Lower lobe of right lung (tissue), 2 donors: ENCODE measurements at places on chromosomes 3 and 15.

DNA sequence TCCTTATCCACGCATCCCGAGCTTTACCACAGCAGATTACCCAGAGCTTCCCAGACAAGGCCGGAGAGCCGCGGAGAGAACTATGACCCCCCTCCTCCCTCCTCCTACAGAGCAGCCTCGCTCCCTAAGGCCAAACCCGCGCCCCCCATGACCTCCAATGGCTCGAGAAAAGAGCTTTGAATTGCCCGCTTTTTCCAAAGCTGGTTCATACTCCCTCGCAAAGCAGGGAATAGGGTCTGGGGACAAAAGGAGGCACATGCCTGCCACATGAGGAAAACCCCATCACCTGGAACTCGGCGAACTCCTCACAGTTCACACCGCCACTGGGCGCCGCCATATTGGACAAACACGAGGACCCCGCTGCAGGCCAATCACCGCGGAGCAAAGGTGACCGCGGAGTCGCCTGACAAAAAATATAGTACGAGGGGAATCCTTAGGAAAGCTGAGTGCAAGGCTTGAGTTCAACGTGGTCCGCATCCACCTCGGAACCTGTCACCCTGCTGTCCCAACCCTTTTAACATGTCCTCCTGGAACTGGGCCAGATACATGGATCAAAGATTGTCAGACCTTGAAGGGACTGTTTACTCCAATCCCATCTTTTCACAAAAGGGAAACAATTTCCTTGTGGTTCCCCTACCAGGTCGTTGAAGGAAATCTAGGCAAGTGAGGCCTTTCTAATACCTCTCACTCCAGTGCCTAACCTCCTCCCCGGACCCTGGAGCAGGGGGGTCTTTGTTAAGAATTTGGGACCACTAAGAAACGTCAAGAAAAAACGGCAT is at the start of gene MIX23:
Gene MIX23, minus strand, starts transcription at position 344 of the 779 bp plus-strand sequence. Its CDS starts 7 bp downstream, at position 337.
- DNase-seq = peak; percentile 90

- DNase-seq = no peak
These were observed 81.6 kb upstream of the ROBO2 start for GRCh38 chr3:76958274-76958673.

DNA sequence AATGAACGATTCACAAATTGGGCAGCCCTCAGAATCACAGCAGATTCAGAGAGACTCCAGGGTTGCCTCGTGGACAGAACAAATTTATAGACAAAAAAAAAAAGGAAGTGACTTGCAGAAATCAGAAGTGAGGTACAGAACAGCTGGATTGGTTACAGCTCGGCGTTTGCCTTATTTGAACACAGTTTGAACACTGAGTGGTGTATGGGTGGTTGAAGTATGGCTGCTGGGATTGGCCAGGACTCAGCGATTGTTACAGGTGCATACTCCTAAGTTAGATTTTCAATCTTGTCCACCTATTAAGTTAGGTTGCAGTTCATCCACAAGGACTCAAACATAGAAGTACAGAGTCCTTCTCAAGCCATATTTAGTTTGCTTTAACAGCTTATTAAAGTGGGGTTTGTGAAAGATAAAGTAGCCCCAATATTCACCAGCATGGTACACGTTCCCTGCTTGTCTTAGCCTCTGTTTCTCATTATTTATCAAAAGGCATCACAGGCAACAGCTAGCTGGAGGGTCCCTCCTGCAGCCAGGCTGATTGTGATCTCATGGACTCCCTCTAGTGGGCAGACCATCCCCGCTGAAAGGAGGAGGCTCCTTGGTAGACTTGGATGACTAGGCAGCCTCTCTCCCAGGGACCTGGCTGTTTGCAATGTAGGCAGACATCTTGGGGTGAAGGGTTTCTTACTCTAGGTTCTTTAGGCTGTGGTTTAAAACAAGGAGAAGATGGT is 17.6 kb upstream of the ALDH1L1 start:
- peak; percentile 57 for DNase-seq

- DNase-seq = no peak
These were observed 70.1 kb downstream of the HERC1 start for GRCh38 chr15:63763476-63764123.

DNA sequence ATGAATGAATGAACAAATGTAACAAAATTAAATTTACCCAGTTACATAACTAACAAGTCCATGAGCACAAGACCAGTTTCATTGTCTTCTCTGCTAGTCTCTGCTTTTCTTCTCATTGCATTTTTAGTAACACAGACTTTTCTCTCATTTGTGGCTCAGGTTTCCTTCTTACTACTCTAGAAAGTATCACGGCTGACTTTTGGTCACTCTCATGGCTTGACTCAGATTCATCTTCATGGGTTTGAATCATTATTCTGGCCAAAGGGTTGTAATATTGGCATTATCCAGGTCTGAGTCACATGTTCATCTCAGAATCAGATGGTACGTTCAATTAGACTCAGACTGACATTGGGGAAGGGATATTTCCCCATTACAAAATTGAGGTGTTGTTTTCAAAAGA is 121.5 kb upstream of the SATB1 start:
- DNase-seq = no peak

DNA sequence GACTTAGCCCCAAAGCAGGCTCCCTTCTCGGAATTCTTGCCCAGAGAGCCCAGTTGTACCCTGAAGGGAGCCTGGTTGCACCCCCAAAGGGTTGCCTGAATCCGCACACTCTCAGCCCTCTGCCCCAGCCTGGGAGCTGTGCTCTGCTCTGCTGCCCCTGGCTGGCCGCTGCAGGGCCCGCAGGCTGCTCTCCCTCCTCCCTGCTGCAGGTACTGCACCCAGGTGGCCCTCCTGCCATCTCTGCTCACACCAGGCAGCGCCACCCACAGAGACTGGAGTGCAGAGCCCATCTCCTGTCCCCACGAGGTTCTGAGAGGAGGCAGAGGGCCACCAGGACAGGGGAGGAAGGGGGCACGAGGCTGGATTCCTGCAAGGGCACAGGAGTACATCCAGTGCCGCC is 134.2 kb upstream of the NSMCE3 start:
- no peak for DNase-seq

- no peak for DNase-seq
These were observed 326.9 kb upstream of the NAALADL2 start for GRCh38 chr3:174532216-174532615.

- DNase-seq = no peak
These were observed 1.2 kb upstream of the HGD start for GRCh38 chr3:120683213-120683612.

- no peak for DNase-seq
These were observed 75.3 kb downstream of the HMG20A start for GRCh38 chr15:77495838-77496596.
